Fibroblast of the conjunctiva (primary cell): ENCODE measurements at places on chromosomes 2 and 18.

DNA sequence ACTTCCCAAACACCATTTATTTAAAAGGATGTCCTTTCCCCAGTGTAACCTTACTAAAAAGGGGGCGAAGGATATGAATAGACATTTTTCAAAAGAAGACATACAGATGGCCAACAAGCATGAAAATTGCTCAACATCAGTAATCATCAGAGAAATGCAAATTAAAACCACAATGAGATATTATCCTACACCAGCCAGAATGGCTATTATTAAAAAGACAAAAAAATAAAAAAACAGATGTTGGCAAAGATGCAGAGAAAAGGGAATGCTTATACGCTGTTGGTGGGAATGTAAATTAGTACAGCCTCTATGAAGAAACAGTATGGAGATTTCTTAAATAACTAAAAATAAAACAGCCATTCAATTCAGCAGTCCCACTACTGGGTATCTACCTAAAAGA is 142.3 kb upstream of the NT5C1B start:
- no peak for DNase-seq

DNA sequence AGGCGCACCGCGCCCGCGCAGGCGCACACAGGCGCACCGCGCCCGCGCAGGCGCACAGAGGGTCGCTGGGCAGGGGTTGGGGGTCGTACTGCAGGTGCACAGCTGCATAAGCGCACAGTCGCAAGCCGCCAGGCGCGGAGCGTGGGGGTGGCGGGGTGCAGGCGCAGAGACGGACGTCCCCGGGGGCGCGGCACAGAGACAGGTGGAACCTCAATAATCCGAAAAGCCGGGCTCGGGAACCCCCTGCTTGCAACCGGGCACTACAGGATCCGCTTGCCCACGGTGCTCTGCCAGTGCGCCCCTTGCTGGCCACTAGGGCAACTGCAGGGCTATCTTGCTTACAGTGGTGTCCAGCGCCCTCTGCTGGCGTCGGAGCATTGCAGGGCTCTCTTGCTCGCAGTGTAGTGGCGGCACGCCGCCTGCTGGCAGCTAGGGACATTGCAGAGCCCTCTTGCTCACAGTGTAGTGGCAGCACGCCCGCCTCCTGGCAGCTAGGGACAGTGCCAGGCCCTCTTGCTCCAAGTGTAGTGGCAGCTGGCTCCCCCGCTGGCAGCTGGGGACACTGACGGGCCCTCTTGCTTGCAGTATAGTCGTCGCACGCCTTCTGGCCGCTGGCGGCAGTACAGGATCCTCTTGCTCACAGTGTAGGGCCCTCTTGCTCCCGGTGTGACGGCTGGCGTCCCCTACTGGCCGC is 34.9 kb downstream of the FAM110C start:
- peak; percentile 4 for DNase-seq

DNA sequence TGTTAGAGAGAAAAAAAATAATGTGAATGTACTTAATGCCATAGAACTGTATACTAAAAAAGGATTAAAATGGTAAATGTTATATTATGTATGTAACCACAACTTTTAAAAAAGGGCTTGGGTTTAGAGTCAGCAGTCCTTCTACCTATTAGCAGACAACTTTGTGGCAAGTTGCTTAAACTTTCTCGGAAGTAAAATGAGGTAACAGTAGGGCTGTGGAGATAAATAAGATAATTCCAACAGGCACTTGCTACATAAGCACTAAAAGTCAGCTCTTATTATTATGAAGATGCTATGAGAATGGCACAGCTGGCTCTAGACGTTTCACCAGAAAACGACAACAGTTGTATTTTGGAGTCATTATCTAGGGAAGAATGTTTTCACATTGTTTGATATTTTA is 31.3 kb downstream of the AAK1 start:
- no peak for DNase-seq

GRCh38 chr2:148876202-148876594 is 1.2 kb downstream of the KIF5C start:
- no peak for DNase-seq

- no peak for DNase-seq
Measured at GRCh38 chr2:46196871-46197462, 100.2 kb upstream of the EPAS1 start.

DNA sequence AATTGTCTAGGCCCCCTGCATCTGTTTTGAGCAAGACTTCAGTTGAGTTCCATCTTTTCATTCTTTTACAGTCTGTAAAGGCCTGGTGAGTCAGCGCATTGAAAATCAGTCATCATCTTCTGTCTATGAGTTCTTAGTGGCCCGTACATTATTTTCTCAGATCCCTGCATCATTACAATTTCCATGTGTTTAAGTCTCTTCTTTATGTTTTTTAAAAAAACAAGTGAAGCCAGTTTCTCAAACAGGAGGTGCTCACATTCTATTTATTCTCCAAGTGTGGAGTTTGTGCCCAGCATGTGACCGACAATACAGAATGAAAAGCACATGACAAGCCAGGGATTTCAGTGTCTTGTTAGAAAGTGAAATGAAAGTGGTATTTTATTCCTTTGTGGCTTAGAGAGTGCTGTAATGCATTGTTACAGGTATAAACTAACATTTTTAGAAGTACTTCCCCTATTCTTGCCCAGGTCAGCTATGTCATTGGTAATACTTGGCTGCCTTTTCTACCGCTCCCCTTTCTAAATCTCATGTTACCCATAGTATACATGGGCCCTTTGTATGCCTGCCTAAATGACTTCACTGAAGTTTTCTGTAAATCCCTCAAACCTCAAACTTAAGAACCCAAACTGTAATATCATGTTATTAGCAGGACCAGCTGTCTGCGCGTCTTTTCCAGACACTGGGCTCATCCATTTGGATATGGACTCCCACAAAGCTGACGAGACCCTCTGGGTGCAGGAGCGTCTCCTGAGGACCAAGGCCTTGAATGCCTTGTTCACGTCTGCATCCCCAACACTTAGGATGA is 67.6 kb downstream of the FEZ2 start:
- peak; percentile 12 for DNase-seq

DNA sequence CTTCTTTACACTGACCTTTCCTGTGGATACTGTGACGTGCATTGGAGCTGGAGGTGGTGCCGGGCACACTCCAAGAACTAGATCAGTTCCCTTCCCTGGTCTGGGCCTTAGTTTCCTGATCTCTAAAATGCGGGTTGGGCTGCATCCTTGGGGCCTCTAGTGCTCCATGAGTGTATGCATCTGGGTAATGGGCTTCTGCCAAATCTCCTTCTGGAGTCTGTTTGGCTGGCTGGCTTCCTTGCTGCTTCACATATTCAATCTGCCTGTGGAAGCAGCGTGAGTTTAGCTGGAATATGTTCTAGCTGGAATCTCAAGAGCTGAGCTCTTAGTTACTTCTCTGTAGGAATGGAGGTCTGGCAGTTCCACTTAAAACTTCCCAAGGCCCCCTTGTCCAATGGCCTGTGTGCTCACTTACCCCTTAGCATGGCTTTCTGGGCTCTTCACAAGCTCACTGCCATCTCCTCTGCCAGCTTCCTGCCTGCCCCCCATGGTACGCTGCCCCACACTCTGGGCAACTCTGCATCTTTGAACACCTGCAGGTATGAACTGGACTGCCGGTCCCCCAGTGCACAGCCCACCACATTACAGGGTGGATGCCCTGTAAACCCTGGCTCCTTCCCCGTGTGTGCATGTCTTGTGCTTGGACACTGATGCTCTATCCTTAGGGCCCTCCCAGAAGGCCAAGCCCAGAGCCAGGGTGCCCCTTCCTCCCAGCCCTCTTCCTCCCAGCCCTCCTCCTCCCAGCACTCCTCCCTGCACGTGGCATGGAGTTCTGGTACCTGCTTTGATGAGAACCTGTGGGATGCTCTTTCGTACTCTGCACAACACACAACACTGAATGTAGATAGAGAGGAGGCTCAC is 103.6 kb upstream of the SMAD2 start:
- no peak for DNase-seq

DNA sequence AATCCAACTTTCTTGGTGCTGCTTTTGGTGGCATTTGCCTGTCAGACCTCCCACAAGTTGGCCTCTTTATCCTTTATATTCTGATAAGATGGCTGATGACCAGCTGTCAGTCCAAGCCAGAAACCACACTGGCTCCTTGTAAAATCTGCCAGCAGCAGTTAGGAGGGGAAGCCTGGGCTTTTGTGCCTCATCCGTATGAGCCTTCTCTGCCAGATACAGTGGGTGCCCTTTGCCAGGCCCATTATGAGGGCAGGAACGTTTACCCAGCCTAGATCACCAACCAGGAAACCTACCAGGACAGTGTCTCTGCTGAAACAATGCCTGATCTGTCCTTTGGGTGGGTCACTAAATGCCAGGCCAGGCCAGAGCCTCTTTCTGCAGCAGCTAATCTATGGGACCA is 202.9 kb upstream of the SP5 start:
- no peak for DNase-seq
